NCI-H2029 treated with DMSO at 0.1 percent for 48 hours (cell line): ENCODE measurements at places on chromosomes 7 and 10.
A peak's percentile ranks its signal among the peaks of the same experiment; 100 is the strongest.

- DNase-seq = no peak
Measured at GRCh38 chr10:119412244-119413092, 130.1 kb downstream of the RGS10 start.

GRCh38 chr10:90999512-91000172, 78.8 kb upstream of the ANKRD1 start:
- no peak for DNase-seq

DNA sequence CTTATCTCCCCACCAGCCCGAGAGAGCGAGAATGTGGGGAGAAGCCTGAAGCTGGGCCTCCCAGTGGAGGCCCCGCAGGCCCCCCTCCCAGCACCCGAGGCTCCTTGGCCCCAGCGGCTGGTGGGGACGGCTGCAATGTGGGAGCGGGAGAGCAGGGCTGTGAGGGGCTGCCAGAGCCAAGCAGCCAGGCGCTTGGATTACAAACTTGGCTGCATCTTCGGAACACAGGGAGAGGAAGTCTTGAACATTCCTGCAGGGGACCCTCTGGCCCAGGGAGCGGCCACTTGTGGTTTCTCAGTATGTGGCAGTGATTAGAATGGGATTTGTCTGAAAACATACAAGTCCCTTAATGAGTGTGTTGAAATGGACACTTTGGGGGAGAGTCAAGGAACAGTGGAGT, 23.2 kb downstream of the ELN start:
- DNase-seq = no peak

DNA sequence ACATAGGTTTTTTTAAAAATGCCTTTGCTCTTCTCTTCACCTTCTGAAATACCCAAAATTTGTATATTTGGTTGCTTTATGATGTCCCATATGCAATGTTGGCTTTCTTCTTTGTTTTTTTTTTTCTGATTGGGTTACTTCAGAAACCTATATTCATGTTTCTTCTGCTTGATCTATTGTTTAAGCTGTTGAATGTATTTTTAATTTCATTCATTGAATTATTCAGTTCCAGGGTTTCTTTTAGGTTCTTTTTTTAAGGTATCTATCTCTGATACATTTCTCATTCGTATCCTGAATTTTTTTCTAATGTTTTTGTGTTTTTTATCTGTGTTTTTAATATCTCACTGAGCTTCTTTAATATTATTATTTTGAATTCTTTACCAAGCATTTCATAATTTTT, 221.0 kb upstream of the MTPN start:
- DNase-seq = no peak

DNA sequence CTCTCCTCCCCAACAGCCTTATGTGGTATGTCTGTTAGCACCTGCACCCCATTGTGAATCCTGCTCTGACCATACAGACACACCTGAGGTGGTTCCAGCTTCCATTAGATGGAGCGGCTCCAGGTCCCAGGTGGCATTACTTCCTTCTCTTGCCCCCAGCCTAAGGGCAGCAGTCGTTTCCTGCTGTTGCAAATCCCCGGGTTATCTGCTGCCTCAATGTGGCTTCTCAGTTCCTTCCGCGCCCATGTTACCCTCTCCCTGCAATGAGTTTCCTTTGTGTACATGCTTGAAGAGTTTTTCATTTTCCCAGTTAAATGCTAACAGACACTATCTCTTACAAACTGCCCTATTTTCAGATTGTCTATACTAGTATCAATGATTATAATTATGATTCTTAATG, 62.8 kb upstream of the PRKCQ start:
- no peak for DNase-seq

DNA sequence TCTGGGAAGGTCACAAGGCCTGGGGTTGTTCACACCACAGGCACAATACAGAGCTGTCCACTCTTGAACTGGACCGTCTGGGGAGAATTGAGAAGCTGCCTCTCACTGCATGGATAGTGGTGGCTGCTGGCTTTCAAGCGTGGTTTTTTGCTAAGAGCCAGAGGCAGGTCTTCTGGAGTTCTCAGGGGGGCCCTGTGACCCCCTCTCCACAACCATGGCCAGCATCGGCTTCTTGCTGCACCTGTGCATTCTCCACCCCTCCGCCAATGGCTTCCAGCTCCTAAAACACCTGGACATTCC, 140.3 kb downstream of the ADCY1 start:
- DNase-seq = no peak

DNA sequence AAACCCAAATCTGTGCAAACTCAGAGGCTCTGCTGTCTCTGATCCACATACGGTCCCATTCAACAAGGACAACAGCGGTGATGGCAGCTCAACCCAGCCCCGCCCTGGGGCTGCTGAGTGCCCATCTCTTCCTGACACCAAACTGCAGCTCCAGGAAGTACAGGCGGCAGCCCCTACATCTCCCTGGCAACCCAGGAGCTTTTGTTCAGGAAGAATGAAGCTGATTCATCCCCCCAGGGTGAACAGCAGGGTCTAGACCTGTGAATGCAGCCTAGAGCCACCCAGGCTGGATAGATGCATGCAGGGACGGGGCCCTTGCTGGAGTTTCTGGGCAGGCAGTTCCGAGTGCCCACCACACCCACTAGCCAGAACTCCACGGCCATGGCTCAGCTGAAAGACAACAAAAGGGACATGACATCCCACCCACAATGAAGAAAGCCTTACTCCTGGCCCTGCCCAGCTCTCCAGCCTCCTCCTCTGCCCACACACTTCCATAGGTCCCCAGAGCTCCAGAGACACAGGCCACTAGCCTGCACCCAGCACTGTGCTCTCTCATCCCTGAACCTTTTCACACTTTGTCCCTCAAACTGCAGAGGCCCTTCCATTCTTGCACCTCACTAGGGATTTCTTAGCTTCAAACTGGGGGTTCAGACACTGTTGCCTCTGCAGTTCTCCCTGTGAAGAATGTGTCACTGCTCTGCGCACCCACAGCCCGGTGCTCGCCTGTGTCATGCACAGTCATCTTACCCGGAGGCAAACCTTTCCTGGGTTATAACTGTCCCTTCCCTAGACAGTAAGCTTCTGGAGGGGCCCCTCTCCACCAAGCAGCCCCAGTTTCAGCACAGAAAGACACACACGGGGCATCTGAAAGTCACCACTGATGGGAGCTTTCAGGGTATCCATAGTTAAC, 99.1 kb downstream of the GRID1 start:
- DNase-seq = no peak

- DNase-seq = no peak
Measured at GRCh38 chr10:56370217-56371113, 9.4 kb upstream of the ZWINT start.

GRCh38 chr7:73342645-73343044, 14.7 kb downstream of the FKBP6 start:
- DNase-seq = no peak

- no peak for DNase-seq
Measured at GRCh38 chr10:123135415-123136141, at the start of gene HMX3. HMX3 (plus strand) TSS chr10:123135970; CDS start chr10:123136051, 81 bp downstream.

- DNase-seq = no peak
Measured at GRCh38 chr7:71630516-71630915, 498.6 kb downstream of the GALNT17 start.

- no peak for DNase-seq
Measured at GRCh38 chr7:87144173-87144657, 8.0 kb upstream of the DMTF1 start.

DNA sequence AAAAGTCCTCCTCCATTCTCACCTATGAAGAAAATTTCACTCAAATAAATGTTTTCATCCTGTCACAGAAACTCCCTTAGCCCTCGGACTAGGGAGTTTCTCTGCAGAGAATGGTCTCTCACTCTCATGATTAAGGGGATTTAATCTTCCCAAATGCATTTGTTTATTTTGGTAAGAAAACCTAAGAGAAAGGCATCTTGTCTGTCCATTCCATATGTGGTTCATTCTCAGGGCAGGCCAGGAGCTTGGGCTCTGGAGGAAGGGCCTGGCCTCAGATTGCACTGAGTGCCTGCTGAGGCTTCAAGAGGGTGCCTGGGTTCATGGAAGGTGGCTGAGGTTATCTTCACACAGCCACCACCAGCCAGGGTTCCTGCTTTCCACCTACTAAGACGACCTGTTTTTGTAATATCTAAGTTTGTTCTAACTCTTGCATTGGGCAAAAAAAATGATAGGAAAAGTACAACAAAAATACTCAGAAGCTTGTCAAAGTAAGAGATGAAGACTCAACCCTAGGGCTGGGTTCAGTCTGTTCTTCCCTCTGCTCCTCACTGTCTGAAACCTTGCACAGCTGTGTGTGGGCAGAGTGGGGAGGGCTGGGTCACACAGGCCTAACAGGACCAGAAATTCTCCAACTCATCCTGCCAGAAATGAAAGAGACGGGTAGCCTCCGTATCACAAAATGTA, 186.7 kb downstream of the CXCL12 start:
- no peak for DNase-seq

- no peak for DNase-seq
Measured at GRCh38 chr10:48234295-48234694, 40.2 kb downstream of the FRMPD2 start.

DNA sequence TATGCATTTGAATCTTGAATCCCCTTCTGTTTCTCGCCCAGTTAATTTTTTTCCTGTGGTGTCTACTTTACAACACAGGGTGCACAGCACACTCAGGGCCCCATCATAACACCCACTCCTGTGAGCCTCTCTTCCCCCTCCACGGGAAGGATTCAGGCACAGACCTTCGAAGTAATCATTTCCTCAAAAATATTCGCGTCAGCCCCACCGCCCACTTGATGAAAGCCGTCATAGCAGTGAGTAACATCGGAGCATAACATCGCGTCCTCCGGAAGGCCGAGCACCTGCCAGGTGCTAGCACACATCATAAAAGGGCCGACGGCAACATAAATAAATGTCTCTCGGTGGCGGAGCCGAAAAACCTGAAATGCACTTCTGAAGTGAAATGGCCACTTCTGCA, 201.7 kb upstream of the ADARB2 start:
- no peak for DNase-seq

DNA sequence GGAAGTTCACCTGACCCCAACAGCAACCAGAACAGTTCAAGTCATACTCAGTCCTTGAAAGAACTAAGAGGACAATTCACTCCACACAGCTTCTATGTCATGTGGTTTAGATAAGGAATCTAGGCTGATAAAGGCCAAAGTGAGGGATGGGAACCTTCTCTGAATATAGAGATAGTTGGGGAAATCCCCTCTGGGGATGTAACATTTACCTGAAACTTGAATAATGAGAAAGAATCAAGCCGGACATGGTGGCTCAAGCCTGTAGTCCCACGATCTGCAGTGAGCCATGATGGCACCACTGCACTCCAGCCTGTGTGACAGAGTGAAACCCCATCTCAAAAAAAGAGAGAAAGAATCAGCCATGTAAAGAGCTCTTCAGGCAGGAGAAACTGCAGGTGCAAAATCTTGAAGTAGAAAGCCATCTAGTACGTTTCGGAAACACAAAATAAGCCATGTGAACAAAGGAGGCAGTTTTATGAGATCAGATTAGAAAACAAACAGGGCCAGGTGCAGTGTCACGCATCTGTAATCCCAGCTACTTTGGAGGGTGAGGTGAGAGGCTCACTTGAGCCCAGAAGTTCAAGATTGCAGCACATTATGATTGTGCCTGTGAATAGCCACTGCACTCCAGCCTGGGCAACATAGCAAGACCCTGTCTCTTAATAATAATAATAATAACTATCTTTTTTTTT, 4.5 kb upstream of the DNMBP start:
- DNase-seq = peak; percentile 33

DNA sequence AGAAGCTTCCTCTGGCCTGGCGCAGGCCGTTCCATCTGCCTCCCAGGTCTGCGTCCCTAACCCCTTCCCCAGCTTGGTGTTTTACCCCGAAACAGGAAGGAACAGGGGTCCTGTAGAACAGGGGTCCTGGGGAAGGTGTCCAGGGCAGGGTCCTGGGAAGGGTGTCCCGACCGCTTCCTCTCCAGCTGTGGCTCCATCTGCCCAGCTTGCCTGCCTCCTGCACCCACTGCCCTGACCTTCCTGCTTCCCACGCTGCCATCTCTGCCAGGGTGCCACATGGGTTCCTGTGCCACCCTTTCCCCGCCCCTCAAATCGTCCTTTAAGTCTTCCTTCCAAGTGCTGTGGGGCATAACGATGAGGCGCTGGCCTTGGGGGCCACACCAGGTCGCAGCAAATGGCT, 32.4 kb downstream of the WDR86 start:
- no peak for DNase-seq

GRCh38 chr7:43314379-43315158, 202.1 kb downstream of the HECW1 start:
- DNase-seq = no peak

DNA sequence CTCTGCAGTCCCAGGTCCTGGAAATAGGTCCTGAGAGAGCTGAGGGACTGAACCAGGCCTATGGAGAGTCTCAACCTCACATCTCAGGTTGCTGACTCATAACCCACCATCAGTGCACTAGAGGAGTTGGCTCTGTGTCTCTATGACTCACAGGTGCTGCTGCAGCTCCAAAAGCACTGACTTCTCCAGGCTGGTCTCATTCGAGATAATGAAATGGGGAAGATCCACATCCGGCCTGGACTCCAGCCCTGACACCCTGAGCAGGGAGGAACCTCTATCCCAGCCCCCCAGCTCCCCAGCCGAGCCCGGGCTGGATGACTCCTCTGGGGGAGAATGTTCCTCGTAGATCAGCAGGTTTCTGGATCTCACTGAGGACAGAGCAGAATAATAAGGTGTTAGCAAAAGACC, 35.5 kb upstream of the DGKI start:
- no peak for DNase-seq

GRCh38 chr10:132834891-132835847, 49.2 kb upstream of the NKX6-2 start:
- no peak for DNase-seq

DNA sequence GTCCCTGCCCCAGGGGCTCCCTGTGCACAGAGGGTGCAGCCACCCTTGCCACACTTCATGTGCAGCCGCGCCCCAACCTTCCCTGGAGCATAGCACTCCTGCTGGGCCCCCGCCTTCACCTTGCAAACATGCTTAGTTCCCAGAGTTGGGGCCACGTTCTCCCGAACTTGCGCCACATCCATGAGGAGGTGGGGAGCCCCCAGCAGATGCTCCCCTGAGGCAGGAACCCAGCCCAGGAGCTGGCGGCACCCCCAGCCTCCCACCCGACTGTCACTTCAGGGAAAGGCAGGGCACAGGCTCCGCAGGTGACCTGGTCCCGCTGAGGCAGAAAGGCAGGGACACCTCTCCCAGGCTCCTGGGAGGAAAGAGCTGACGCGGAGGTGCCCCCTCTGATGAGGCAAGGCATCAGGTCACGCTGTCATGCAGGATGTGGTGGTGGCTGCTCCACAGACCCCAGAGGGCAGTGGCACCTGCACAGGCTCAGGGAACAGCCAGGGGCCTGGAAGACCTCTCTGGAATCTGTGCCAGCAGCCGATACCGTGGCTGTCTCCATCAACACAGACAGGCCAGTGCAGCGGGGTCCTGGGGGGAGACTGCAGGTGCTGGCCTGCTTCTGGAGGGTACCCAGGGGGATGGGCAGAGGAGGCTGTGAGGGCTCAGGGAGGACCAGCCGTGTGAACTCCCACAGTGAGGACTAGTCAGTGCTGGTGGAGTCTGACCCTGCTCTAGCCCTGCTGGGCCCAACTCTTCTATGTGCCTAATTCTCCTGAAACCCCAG, 221.3 kb downstream of the MAD1L1 start:
- no peak for DNase-seq

DNA sequence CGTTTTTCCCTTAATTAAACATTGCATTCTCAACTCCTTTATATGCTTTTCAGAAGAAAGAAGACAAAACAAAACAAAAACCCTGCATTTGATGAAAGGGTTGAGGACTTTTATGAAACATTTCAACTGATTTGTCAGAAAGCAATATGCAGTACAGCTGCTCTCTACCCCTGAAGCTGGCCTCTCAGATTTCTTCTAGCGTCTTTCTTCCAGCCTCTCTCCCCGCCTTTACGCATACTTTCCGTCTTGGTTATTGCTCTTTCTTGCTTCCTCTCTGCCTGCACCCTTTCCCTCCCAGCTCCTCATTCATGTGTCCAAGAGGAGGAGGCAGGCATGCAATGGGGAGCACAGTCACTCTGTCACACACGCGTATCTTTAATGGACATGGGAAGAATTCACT, 91.0 kb upstream of the COL1A2 start:
- no peak for DNase-seq
